NCI-H146 (cell line): ENCODE measurements at places on chromosomes 11 and 22.
A peak's percentile ranks its signal among the peaks of the same experiment; 100 is the strongest.

- no peak for DNase-seq
These were observed 430.6 kb downstream of the BUD13 start for GRCh38 chr11:116342148-116342547.

DNA sequence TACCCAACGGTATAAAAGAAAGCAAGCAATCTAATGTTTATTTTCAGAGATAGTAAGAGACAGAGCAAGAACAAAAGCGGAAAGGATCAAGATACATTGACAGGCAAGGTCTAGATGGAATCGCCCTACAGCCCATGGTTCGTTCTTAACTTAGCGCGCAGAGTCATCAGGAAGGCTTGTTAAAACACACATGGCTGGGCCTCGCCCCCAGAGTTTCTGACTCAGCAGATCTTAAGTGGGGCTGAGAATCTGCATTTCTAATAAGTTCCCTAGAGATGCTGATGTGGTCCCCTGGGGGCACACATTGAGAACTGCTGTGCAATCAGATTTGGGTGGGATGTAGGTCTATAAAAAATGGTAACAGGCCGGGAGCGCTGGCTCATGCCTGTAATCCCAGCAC, 35.8 kb upstream of the CHRM4 start:
- no peak for DNase-seq

DNA sequence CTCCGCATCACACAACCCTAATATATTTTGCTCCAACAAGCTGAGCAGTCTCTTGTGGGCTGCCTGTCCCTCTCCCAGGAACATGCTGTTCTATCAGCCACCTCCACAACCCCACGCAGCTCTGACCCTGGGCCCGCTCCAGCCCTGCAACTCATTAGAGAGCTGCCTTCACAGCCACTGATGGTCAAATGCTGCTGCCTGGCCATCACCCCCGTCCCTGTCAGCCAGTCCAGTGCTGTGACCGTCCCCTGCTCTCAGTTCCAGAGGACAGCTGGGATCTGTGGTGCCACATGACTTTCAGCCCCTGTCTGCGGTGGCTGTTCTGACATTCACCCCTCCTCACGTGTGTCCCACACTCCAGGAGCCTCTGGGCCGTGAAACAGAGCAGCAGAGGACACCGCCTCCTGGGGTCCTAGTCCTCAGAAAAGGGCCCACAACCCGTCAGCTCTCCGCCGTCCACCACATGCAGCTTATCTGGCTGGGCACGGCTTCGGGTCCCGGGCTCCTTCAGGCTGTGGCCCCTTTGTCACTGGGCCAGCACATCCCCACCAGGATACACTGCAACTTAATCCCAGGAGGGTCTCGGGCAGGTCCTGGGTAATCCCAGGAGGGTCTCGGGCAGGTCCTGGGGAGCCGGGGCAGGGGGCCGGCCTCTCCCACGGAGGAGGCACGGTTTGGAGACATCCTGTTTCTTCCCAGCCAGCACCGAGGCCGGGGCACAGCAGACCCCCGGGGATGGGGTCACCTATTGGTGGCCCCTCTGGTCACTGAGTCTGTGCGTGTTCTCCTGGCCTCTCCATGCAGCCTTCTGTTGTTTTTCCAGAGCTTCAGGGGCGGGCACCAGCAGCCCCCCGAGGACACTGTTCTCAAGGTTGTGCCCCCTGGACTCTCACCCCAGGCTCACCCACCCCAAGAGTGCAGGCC, 15.1 kb downstream of the CRELD2 start:
- no peak for DNase-seq

- DNase-seq: peak; percentile 29
These were observed 5.6 kb upstream of the ZBED4 start for GRCh38 chr22:49847751-49848689.

GRCh38 chr11:93515441-93516025, 27.7 kb downstream of the SMCO4 start:
- DNase-seq: no peak

- no peak for DNase-seq
These were observed 108.2 kb downstream of the FEZ1 start for GRCh38 chr11:125387901-125388300.
